ENCODE measurements at places on chromosomes 7 and 10.

DNA sequence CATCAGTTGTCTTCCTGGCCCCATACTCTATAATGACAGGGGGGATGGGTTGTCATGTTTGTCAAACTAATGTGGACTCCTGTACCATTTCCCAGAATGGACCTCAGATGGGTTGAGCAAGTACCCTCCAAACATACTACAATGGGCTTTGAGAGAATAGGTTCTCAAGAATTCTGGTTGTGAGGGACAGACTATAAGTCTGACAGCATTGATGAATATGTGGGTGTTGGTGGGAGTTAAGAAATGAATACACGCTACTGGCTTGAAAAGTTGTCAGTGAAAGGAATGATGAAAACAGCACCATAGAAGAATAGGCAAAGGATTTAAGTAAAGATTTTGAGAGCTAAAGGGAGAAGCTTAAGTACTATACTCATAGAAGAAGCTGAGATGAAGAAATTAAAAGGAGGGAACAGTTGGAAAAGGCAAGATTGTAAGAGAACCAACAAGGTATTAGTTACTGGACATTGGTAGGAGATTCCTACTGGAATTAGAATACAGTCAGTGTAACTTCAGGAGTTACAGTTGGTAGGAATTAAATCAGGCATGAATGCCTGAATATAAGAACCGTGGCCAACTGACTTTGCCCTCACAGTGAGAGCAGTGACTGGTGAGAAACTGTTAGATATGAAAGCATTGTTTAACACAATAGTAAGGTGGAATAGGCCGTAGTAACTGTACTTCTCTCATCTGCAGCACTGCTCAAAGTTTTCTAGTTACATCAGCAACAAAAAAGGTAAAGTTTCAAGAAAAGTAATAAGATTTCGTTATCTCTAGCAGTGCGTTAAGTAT is 86.3 kb downstream of the LCOR start:
- DNase-seq: no peak

GRCh38 chr10:50326757-50327701 is 75.7 kb upstream of the ASAH2 start:
- DNase-seq: no peak

DNA sequence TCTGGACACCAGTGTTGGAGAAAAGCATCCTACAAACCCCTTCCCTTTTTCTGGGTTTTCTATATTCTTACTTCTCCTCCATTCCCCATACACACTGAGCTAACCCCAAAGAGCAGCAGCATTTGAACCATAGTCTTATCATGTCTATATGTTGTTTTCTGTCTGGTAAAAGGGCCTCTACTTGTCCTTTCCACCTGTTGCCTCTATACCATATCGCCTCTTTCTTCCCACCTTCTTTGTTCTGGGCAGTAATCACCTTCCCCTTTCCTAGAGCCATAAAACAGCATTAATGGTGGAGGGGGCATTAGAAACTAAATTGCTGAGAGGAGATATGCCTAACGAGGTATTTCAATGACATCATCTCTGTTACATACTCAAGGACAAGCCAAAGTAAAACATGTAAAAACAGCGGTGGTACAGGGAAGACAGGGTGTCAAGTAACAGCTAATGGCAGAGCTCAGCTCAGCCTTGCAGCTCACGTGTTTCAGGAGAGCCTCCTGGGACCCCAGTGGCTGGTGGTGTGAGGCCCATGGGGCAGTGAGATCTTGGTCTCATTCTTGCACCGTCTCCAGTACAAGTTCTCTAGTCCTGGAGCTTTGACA is 20.6 kb downstream of the NPY start:
- DNase-seq: no peak

DNA sequence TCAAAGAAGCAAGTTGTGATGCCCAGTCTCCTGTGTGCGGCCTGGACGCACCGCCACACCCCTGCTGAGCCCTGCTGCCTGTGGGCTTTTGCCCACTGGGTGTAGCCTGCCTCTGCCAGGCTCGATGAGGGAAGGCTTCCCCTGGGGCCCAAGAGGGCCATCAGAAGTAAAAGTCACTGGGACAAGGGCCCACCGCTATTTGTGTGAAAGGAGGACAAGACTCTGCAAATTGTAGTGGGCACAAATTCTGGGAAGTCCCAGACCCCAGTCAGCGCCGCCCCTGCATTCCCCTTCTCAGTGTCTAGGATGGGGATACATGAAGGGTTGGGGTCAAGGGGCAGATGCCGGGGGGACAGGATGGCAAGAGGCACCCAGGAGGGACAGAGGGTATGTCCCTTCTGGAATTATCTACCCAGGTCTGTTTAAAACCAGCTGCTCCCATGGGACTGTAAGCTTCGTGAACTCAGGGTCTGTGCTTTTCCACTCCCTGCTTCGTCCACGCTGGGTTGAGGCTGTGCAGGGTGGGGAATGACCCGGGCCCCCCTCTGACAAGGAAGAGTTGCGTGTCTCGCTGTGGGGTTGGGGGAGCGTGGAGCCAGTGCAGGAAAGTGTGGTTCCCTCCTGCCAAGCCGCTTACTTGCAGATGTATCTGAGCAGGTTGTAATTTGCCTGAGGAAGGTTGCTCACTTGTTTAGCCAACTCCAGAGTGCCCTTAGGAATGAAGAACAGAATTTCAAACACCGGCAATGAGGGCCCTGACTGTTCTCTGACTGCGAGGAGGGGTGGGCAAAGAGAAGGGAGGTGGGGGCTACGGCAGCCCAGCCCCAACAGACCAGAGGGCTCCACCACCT is 147.2 kb downstream of the MAPK8 start:
- no peak for DNase-seq

GRCh38 chr10:8049045-8049864 is 5.2 kb upstream of the GATA3 start:
- DNase-seq: peak; percentile 76

- DNase-seq: no peak
These were observed 1.3 kb downstream of the PTN start for GRCh38 chr7:137342265-137342664.

DNA sequence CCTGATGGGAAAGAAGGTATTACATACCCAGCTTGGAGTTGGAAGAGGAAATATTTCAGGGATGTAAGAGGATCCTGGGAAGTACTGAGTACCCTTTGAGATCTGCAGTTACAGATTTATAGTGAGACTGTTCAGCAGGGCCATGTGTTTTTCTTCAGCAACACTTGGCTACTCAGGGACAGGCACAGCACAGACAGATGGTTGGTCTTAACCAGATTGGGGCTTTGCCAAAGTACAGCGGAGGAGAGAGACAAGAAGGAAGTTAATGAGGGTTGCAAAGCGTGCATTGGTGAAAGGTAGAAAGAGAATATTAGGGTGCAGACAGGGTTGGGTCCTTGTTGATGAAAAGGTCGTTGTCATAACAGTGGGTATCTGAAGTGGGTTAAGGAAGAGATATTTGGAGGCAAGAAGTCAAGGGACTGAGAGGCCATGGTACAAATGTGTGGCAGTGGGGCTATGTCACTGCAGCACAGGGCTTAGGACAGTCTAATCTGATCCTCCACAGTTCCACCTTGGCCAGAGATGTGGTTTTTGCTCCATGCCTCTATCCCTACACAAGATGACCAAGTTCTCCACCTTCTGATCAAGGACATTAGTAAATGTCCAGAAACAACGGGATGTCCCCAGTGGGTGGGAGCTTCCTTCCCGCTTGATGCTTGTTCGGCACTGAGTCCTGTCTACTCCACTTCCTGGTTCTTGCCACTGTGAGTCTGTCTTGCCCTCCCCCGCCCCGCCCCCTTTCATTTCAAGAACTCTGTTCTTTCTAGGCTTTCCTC is 18.9 kb upstream of the DNAJC1 start:
- DNase-seq: peak; percentile 78

DNA sequence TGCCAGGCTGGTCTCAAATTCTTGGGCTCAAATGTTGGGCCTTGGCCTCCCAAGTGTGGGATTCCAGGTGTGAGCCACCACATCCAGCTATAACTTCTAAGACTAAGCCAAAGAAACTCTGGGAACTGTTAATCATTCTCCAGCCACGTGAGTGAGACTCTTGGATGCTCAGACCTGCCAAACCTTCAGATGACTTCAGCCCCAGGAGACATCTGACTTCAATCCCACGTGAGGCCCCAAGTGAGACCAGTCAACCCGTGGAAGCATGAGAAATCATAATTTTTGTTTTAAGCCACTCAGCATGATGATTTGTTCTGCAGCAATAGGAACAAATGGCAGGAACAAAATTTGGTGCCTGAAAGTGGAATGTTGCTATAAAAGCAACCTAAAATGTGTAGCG is 4.3 kb upstream of the PCBD1 start:
- DNase-seq: no peak

- no peak for DNase-seq
These were observed 47.6 kb downstream of the ZRANB1 start for GRCh38 chr10:124989526-124989925.

Data from activated CD4-positive, alpha-beta T cell treated with anti-CD3 and anti-CD28 coated beads, Interleukin-2, amount 10 ng/mL, durations not matched to agents 24 days and 14 days (primary cell).